ENCODE measurements at places on chromosomes 4 and X.

- DNase-seq = no peak
These were observed 93.0 kb upstream of the EGFL6 start for GRCh38 chrX:13476384-13476783.

DNA sequence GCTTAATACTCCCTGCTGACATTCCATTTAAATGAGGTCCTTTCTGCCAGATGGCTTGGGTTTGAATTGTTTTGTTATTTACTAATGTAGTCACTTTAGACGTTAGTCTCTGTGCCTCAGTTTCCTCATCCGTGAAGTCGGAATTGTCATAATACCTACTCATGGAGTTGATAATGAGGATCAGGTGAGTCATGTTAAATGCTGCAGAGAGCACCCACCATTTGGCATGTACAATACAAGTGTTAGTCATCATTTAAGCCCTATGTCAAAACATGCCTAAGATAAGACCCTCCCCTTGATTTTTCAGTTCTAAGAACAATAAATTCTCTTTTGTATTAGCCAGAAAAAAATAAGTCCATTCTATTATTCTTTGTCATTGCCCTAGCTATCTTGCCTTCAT is 534.8 kb upstream of the HTR2C start:
- DNase-seq = no peak

- peak; percentile 48 for DNase-seq
These were observed 2.5 kb upstream of the BRWD3 start for GRCh38 chrX:80812176-80812575.

- DNase-seq = no peak
These were observed 70.6 kb downstream of the ABLIM2 start for GRCh38 chr4:8087921-8088495.

DNA sequence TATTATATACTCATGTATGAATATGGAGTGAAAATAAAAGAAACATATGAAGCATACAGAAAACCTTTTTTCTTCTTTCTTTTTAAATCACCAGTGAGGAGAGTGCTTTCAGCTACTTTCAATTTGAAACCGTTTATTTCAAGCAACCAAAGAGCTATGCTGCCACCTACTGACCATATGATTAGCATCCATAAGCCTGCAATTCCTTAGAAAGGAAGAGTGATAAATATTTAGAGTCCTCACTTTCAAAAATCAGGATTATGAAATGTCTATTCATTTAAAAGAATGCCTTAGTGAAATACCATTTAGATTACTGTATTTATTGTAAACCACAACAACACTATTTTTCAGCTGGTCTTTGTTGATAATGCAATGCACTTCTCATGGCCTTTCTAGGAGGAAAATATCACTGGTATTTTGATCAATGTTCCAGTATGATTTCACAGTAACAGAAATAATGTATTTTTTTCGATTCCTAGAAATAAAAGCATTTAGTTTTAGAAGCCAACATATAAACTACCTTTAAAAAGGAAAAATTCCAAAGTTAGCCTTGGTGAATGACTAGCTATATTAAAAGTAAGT is 667.6 kb downstream of the PCDH18 start:
- peak; percentile 84 for DNase-seq

DNA sequence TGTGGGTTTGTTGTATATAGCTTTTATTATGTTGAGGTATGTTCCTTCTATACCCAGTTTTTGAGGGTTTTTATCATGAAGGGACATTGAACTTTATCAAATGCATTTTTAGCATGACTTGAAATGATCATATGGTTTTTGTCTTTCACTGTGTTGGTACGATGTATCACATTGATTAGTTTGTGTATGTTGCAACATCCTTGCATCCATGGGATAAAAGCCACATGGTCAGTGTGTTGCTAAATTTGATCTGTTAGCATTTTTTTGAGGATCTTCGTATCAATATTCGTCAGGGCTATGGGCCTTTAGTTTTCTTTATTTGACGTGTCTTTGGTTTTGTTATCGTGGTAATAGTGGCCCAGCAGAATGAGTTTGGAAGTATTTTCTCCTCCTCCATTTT is 11.3 kb upstream of the BLTP1 start:
- DNase-seq = no peak

GRCh38 chrX:50769389-50770063 is 44.5 kb downstream of the SHROOM4 start:
- no peak for DNase-seq

DNA sequence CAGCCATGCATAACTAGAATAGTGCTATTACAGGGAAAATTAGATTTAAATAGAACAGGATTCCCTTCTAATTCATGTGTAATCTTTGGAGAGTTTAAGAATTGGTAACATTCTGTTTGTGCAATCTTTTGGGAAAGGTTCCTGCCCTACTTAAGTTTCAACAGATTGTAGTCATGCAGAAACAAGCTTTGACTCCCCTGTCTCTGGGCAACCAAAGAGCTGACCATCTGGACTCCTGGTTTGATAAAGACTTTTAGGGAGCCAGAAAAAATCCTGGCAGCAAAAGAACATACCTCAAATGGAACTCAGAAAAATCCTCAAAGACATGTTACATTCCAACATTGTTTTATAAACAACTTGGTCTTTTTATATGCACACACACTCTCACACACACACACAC is 191.1 kb upstream of the NEIL3 start:
- DNase-seq = peak; percentile 97

DNA sequence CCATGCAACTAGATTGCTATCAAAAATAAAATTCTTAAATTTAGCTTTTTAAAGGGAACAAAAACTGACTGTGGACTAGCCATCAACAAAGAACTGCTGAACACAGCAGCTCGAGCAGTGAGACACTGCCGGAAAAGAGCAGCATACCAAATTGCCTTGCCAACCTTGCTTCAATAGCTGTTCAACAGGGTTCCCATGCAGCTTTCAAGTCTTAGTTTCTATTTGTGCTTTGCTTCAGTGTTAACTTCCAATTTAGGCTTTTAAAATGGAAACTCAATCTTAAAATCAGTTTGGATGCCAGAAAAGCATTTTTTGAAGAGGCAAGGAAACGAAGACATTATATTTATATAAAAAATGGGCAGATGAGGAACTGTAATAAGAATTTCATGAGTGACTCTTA is 463.4 kb upstream of the MAGEB18 start:
- no peak for DNase-seq

DNA sequence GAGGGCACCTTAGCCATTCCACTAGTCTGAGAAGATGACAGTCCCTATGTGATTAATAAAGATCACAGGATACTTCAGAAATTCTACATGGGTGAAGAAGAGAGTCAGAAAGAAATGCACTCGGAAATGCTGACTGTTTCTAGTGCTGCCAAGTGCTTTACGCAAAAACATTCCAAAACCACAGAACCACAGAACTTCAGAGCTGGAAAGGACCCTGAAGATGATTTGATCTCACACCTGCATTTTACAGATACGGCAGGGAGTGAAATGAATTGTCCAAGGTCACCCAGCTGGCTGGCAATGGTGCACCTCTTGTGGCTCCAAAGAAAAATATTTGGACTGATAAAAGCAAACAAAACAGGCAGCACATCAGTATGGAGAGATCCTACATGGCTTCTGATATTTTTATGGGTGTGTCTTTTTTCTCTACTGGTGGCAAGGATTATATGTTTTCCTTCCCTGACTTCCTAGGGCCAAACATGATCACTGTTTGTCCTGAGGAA is 115.9 kb downstream of the MAML3 start:
- peak; percentile 87 for DNase-seq

- no peak for DNase-seq
These were observed 11.6 kb upstream of the CENPVL2 start for GRCh38 chrX:51694254-51694653.

GRCh38 chrX:108439961-108440696 is 491 bp downstream of the COL4A5 start:
- peak; percentile 34 for DNase-seq

GRCh38 chr4:67084783-67085182 is 460.5 kb downstream of the CENPC start:
- DNase-seq = no peak

DNA sequence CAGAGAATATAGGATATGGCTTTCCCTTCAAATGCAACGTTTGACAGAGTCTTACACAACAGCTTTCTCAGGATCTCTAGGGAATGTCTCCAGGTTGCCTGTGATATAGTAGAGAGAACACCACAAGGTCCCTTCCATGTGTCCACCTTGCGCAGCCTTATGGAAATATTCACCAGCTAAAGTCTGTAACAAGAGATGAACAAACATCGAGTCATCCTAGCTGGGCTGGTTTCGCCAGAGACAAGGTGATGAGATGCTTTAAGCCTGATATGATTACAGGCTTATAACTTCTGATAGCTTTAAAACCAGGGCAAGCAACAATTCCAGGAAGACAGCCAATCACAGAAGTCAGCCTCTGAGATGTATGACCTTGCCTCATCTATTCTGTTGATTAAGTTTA is 83.8 kb downstream of the SEL1L3 start:
- peak; percentile 38 for DNase-seq

DNA sequence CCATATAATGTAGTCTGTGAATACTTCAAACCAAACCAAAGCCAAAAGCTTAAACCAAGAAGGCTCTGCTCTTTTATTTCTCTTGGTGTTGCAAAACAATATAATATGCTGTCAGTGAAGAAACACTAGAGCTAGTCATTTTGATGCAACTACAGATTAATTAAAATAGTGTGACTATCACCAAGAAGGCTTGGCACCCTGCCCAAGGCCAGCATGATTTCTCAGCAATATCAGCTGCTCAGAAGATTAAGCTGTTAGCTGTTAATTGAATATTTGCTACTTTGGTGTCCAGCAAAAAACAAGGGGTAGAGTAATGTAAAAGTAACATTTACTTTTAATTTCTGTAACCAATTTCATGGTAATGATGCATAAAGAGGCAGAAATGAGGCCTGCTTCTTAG is 104.9 kb upstream of the PRPS2 start:
- no peak for DNase-seq

DNA sequence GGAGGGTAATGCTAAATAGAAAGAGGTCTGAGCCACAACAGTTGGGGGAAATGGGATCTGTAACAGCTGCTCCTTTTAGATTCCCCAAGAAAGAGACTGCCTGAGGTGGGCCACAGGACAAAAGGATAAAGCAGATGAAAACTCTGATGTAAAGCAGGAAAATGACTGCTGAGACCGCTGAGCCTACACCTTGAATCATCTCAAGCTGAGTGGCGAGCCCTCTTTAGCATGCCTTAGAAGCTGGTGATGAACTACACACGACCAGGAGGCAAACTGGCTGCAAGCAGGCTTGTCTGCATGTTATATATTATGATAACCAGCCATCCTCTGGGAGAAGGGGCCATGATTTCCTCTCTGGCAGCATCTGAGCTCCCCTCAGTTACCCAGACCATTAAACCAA is 88.4 kb downstream of the TTC29 start:
- DNase-seq = no peak

DNA sequence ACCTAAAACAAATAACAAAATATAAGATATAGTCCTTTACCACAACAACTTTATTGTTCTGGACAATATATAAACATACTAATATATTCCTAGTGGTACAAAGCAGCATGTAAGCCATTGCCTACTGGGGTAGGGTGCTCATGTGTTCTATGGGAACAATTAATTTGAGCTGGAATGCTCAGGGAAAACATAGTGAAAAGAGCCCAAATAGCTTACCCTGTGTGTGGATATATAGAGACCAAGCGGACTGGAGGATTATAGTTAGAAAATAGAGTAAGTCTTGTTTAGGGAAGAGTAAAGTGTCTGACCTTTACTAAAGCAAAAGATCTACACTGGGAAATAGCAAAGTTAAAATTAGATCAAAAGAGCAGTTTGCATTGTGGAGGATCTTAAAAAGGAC is 64.8 kb downstream of the MAD2L1 start:
- DNase-seq = no peak

- peak; percentile 86 for DNase-seq
These were observed 18.9 kb upstream of the SMIM10 start for GRCh38 chrX:134971926-134972325.

DNA sequence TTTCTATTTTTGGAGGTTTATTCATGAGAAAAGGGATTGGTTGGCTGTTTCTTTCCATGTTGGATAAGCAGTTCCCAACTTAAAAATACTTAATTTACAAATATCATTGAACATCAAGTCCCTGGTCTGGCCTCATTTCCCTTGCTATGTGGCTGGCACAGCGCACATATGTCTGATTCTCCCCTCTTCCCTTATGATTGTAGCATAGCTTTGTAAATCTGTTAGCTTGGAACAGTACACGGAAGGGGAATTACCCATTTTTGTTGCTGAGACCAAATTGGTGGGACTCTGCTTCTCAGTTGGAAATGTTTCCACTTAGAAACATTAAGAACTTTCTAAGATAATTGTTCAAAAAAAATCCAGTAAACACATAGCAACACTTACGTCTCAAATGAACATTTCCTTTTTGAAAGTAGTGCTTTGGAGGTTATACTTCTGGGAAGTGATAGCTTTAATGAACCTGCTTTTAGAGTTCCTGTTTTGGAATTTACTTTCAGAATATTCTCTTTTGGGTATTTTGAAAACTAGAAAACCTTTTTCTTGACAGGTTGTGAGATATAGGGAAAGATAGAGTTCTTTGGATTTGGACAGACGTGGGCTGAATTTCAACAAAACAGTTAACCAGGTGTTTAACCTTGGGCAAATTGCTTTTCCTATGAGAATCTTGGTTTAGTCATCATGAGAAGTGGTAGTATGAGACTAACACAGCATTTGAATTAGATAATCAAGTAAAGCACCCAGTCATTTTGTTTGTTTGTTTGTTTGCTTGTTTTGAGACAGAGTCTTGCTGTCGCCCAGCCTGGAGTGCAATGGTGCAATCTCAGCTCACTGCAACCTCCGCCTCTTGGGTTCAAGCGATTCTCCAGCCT is 47.3 kb downstream of the STIM2 start:
- DNase-seq = no peak

DNA sequence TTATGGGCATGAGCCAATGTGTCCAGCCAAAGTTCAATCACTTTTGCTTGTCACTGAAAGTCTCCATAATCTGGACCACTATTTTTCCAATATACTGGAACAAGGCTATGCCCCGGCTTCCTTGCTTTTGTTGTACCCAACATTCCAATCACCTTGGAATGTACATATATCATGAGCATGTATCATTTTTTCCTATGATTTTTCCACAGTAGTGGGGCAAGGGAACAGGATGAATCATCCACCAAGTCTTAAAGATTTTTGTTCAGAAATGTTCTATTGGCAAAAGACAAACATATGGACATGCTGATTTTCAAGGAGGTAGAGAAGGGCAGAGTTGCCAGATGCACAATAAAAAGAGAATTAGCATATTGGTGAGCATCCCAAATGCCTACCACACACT is 548.1 kb upstream of the INTU start:
- no peak for DNase-seq

DNA sequence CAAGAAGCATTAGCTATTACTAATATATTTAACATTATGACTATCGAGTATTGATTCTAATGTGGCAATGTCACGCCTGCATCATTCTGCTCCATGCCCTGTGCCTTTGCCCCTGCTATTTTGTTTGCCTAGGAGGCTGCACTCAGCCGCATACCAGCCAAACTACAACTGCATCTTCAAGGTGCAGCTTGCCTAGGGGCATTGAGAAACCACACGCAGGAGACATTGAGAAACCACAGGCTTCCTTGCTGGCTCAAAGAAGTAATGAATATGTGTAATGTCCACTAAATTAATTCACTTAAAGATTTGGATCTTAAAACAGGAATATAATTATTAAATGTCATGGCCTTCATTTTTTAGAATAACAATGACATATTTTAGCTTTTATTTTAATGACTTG is 683.6 kb upstream of the TENM3 start:
- no peak for DNase-seq

- DNase-seq = peak; percentile 78
These were observed 7.2 kb downstream of the IBSP start for GRCh38 chr4:87806520-87806919.
